ENCODE measurements at places on chromosomes 7 and 10. TPM values are rescaled to one million over a fixed set of nuclear protein-coding genes. Genes with fewer than 3 reads are reported as not detected.
A peak's percentile ranks its signal among the peaks of the same experiment; 100 is the strongest.

Gene KCNIP2
- 2.7 TPM for total RNA-seq

Gene CYP3A5
- total RNA-seq: not detected

DNA sequence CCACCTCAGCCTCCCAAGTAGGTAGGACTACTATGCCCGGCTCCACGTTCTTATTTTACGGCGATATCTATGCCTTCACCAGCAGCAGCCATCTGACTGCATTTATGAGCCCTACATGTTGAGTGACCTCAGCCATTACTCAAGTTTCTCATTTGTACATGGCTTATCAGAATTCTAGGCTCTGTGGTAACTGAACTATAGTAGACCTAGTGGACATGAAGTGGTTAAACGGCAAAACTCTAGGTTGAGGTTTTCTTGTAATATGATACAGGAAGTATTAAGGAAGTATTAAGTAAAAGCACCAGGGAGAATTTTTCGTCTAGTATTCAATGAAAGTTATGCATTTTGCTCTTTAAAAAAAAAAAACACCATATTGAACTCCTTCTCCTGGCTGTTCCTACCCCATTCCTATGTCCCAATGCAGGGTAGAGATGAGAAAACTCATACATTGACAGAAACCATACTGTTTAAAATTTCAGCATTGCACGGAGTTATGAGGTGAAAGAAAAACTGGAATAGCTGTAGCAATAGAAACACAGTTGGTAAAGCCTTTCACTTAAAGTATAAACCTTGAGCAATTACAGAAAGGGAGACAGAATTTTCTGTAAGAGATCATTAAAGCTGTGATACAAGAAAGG is 39.8 kb upstream of the EPC1 start:
- H3K27me3 ChIP-seq: no peaks in the 10 kb centered on the region
- H3K4me1 ChIP-seq: peaks cover 11% of the 10 kb centered on the region
- H3K27ac ChIP-seq: no peak overlapping the region
- no peak overlapping the region for H3K4me3 ChIP-seq
- no peaks in the 10 kb centered on the region for H3K36me3 ChIP-seq

DNA sequence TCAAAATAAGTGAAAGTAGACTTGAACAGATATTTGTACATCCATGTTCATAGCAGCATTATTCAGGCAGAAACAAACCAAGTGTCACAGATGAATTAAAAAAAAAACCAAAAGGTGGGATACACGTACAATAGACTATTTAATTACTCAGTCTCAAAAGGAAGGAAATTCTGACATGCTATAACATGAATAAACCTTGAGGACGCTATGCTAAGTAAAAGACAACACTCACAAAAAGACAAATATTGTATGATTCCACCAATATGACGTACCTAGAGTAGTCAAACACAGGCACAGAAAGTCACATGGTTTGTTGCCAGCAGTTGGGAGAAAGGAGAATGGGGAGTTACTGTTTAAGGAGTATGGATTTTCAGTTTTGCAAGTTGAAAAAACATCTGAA is 18.0 kb upstream of the CFAP70 start:
- no peak for DNase-seq
- H3K4me3 ChIP-seq: no peak overlapping the region
- peaks cover 58% of the 10 kb centered on the region for H3K36me3 ChIP-seq
- H3K4me1 ChIP-seq: peaks cover 18% of the 10 kb centered on the region

DNA sequence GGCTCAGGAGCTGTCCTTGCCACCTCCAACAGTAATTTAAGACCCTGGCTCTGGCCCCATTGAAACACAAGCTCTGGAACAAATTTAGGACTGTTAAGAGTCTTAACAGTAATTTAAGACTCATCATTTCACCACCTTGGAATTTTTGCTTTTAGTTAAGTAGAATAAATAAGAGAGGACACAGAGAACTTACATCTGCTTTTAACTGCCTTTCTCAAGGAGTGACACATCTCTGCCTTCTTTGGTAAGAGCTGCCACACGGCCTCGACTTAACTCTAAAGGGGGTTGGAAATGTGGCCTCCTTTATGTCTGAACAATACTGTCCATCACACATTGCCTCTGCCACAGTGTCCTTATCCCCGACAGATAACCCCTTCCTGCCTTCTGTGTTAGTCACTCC is 77.9 kb downstream of the HERPUD2 start:
- no peak overlapping the region for H3K4me3 ChIP-seq
- no peak overlapping the region for H3K27ac ChIP-seq
- no peaks in the 10 kb centered on the region for H3K36me3 ChIP-seq
- no peaks in the 10 kb centered on the region for H3K27me3 ChIP-seq
- H3K4me1 ChIP-seq: no peaks in the 10 kb centered on the region

- no peaks in the 10 kb centered on the region for H3K27me3 ChIP-seq
- H3K4me1 ChIP-seq: peaks cover 76% of the 10 kb centered on the region
- peak overlapping the region; percentile 84 for H3K27ac ChIP-seq
- no peak for DNase-seq
These were observed 70.3 kb upstream of the GSDME start for GRCh38 chr7:24827589-24827988.
